Upper lobe of right lung (tissue), 1 donor: ENCODE measurements at places on chromosomes 12 and 14. TPM values are rescaled to one million over a fixed set of nuclear protein-coding genes. Genes with fewer than 3 reads are reported as not detected.
A peak's percentile ranks its signal among the peaks of the same experiment; 100 is the strongest.

The SLC24A4 gene
- 1.6 TPM for total RNA-seq

DNA sequence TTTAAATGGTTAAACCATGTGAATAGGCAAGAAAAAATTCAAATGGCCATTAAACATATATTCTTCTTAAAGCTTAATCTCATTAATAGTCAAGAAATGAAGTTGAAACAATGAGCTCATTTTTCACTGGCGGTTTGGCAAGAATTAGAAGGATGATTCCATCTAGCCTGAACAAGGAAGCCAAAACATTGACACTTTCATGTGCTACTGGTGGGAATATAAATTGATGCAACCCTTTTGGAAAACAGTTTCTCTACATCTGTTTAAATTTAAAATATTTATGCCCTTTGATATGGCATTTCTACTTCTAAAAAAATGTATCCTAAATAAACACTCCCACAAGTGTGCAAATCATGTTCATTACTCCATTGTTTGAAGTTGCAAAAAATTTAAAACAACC lies 174.7 kb upstream of the HIF1A start:
- H3K4me1 ChIP-seq: peaks cover 48% of the 10 kb centered on the region
- no peak overlapping the region for H3K4me3 ChIP-seq
- no peak overlapping the region for H3K27ac ChIP-seq
- no peaks in the 10 kb centered on the region for H3K27me3 ChIP-seq
- H3K36me3 ChIP-seq: no peaks in the 10 kb centered on the region
- no peak for DNase-seq

The DTX1 gene
- 5.1 TPM for total RNA-seq

DNA sequence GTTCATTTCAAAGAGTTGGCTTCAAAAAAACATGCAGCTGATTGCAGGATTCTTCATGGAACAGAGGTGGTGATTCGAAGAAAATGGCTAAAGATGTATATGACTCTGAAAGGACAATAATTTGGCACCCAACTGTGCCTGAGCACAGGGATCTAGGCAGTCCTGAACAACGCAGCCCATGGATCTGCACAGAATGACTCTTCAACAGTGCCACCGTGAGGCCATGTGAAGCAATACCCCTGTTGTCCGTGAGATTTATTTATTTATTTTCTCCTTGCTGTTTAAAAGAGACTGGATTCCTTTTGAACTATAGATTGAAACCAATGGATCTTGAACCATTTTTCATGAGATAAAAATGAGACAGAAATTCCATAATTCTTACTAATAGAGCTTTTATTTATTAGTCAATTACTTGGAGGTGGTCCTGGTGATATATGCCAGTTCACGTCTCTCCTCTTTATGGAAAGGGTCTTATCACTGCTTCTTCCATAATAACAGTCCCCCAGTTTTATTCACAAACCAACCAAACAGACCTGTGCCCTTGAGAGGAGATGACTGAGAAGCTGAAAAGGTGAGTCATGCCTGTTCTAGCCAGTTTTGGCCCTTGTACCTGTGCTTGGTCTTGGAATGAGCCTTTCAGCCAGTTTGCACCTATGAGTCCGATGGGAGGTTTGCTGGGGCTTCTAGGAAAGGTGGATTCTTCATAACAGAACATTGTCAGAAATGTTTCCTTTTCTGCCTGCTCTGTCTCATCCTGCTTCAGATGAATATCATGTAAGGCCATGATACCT lies 1598.3 kb downstream of the AACS start:
- no peaks in the 10 kb centered on the region for H3K36me3 ChIP-seq

The COX8C gene
- total RNA-seq: not detected

The CHGA gene
- total RNA-seq: not detected

DNA sequence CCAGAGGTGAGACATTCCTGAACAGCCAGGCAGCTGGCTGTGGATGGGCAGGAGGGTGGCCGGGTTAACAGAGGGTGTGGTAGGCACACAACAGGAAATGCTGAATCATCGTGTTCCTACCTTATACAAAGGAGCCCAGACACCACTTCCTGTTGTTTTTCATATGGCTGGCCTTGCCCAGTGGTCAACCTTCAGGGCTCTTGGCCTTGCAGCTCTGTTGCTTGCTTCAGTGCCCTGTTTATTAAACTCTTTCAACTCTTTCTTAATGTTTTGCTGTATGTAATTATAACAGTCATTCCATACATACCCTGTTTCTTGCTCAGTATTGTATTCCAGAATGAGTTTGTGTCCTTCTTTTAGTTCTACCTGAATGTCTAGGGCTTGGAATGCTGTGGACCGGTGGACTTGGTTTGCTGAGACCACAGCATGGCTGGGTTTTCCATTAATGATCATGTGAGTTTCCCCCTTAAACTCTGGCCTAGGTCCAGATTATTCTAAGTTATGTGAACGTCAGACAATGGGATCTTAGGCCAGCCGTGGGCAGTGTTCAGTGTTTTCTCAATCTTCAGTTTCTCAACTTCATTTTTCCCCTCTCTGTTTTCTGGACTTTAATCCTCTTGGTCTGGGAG lies 11.9 kb downstream of the CFAP54 start:
- H3K36me3 ChIP-seq: no peaks in the 10 kb centered on the region
- DNase-seq: no peak

The CIROP gene
- not detected for total RNA-seq

DNA sequence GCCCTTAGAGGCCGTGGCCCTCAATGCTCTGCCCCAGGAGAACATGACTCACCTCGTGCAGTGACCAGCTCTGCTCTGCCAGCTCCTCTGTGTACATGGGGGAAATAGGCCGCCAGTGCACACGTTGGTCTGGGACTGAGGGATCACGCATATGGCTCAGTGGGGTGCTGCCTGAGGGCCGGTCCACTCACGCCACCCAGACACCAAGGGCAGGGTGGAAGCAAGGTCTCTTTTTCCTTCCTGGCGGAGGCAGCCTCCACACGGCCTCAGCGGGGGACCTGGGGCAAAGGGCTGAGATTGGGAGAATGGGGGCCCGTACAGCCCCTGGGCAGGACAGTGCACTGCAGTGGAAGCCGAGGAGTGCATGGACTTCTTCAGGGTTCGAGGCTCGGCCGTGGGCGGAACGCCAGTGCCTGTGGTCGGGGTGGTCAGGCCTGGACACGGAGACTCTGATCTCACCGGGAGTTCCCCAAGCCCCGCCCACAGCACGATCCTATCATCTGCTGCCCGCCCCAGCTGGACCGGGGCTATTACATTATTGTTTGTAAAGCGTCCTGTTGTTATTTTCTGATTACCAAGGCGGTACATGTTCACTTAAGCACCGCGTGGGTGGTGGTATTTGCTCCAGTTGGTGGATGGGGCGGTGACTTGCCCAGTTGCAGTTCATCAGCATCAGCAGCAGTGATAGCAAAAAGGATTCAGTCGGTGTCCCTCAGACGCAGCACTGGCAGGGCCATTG lies 38.8 kb upstream of the TDRD9 start:
- peak overlapping the region; percentile 4 for H3K4me3 ChIP-seq
- no peak overlapping the region for H3K27ac ChIP-seq
- peak; percentile 80 for DNase-seq
- no peaks in the 10 kb centered on the region for H3K36me3 ChIP-seq
